Activated CD4-positive, alpha-beta T cell treated with anti-CD3 and anti-CD28 coated beads, Interleukin-2, amount 50 U/mL, for 48 hours (primary cell): ENCODE measurements at places on chromosomes 5 and 9.

DNA sequence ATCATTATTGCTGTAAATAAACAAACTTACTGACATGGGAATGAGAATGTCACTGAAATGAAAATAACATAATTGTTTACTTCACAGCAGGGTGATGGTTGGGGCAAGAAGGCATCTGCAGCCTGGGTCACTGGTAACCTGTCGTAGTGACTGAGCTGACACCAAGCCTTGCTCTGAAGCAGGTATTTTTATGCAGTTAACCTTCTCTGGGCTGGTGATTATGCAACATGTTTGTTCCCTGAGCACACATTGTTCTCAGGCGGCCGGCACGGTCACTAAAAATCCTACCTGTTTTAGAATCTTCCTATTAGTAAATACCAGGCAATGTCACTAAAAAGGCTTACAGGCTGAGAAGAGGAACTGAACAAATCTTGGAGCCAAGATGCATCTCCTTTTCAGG lies 157.7 kb upstream of the NR3C1 start:
- no peak for DNase-seq

DNA sequence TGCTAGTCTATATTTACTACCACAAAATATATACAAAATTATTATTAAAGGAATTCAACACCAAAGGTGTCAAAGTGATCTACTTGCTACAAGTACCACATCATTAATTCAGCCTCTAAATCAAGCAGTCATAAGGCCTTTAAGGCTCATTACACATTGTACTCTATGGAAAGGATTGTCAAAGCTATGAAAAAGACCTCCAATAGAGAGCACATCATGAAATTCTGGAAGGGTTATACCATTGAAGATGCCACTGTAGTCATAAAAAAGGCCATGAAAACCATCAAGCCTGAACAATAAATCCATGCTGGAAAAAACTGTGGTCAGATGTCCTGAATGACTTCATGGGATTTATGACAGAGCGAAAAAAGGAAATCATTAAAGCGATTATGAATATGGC lies 708.0 kb upstream of the FAM174A start:
- no peak for DNase-seq

- no peak for DNase-seq
Measured at GRCh38 chr9:34927061-34927460, 31.0 kb upstream of the PHF24 start.

- DNase-seq = no peak
Measured at GRCh38 chr9:7520396-7520795, 279.2 kb downstream of the DMAC1 start.

DNA sequence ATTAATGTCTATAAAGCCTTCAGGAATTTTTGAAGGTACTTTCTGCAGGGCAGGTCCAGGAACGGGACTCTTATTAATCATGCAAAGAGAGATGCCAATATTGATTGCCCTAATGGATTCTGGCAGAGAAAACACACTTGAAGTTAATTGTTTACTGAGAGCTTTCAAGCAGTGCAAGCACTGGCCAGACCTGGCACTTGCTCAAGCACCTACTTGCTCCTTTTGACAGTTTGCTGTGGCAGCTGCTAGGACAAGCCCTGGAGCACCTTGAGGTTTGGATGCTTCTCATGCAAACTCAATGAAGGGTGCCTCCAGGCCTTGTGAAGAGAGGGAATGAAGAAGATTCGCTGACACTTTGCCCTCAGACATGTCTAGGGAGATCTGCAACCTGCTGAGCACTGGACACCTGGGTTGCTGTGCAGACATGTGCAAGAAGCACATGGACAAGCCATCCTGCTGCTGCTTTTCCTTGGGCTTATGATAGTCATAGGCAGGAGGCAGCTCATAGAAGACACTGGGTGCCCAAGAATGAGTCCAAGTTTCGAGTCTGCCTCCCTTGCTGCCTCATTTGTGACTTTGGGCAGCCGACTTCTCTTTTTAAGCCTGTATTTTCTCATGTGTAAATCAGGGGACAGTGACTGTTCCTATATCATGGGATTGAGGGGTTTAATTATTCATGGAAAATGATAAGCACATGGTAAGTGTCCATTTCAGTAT lies 88.8 kb upstream of the EQTN start:
- no peak for DNase-seq

DNA sequence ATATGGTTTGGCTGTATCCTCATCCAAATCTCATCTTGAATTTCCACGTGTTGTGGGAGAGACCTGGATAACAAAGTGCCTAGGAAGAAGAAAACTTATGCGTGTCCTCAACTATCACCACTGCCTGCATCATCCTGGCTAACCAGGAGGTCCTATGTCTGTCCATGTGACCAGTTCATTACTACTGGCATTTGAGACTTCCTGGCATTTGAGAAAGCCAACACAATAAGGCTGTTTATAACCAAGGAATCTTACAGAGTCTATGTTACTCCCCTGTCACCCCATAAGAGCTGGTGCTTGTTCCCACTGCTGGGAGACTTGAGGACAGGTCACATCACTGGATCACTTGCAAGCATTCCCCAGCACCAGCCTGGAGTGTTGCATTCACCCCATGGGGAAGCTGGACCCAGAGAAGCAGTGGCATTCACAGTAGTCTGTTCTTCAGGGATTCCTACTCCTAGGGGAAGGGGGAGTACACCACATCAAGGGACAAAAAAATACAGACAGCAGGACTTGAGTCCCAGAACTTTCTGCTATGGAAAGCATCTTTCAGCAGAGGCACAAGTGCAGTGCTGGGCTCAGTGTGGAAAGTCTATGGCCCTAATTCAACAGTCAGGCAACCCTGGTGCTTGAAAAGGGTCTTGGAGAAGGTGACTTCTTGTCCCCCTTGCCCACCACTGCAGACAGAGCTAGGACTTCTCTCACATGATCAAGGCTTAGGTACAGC lies 717.1 kb downstream of the SEMA5A start:
- DNase-seq = no peak

- no peak for DNase-seq
Measured at GRCh38 chr5:157370967-157371366, 89.0 kb upstream of the NIPAL4 start.

DNA sequence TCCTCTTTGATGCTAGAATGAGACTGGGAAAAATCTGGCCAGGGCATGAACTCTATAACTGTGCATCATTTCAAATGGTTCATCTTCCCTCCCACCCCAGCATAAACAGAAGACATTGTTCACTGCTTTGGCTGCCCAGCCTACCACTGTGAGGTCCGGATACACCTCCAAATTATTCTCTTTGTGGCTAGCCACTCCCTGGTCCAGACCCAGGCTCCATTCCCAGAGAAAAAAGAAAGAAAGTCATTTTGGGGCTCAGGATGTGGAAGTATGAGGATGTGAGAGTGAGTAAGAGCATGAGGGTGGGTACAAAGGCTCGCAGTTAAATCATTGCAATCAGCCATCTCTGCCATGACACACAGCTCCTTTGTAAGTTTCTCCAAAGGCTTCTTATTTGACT lies 559.2 kb downstream of the PSAT1 start:
- no peak for DNase-seq

- no peak for DNase-seq
Measured at GRCh38 chr5:133285583-133286021, 233.8 kb downstream of the HSPA4 start.

GRCh38 chr5:112757468-112758208 lies 20.0 kb downstream of the APC start:
- DNase-seq = no peak

GRCh38 chr5:151820903-151821302 lies 49.1 kb downstream of the G3BP1 start:
- DNase-seq = no peak

DNA sequence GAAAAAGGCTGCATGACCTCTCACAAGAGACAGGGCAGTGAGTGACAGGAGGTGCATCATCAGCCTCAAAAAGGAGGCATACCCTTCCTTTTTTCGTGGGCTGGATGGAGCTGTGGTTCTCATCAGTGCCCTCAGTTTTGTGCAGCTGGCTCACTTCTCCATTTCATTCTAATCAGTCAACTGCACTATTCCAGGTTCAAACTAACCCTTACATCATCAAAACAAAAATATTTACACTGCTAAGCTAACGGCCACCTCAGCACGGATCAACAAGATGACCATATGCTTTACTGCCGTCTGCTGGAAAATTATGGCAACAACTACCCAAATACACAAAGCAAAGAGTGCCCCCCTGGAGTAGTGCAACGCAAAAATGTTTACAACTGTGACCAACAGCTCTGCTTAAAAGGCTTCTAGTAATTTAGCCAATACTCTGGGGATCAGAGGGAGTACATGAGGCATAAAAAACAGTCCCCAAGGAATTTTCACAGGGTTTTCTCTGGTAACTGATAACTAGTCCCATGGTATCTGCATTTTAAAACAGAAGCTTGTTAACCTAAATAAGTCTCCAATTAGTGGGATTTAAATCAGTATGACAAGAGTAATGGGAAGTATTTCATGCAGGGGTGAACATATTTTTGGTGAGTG lies 10.8 kb downstream of the KCNV2 start:
- no peak for DNase-seq

- DNase-seq = peak; percentile 51
Measured at GRCh38 chr5:43017428-43017815, 22.7 kb downstream of the ANXA2R start.

DNA sequence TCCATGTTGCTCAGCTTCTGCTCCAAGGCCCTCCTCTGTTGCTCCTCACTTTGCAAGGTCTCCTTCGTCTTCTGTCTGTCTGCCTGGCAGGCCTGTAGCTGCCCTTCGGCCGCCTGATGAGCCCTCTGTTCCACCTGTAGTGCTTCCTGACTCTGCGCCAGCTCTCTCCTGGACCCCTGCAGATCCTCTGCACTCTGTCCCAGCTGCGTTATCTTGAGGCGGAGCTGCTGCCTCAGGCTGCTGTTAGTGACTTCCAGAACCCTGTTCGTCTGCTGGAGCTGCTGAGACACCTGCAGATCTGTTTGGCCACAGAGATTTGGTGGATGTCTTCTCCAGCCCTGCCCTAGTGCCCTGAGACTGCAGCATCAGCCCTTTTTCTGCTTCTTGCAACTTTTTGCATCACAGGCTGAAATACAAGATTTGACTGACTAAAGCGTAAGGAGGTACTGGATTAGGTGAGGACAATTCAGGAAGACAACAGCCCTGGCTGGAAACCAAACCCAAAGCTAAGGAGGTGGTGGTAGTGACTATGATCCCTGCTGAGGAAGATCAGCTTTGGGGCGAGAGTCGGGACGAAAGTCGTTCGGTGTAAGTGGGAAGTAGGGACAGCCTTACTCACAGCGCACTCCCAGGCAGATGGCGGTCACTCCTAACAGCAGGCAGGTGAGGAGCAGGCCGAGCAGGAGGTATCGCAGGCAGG lies 2.1 kb downstream of the CD72 start:
- no peak for DNase-seq

- DNase-seq = no peak
Measured at GRCh38 chr5:150160448-150161081, 4.9 kb upstream of the PDGFRB start.

- no peak for DNase-seq
Measured at GRCh38 chr5:6452622-6453504, 4.2 kb downstream of the UBE2QL1 start.

- DNase-seq = no peak
Measured at GRCh38 chr9:72753266-72753893, 199.5 kb downstream of the ALDH1A1 start.

GRCh38 chr5:62386824-62387223 lies 16.9 kb downstream of the DIMT1 start:
- no peak for DNase-seq

DNA sequence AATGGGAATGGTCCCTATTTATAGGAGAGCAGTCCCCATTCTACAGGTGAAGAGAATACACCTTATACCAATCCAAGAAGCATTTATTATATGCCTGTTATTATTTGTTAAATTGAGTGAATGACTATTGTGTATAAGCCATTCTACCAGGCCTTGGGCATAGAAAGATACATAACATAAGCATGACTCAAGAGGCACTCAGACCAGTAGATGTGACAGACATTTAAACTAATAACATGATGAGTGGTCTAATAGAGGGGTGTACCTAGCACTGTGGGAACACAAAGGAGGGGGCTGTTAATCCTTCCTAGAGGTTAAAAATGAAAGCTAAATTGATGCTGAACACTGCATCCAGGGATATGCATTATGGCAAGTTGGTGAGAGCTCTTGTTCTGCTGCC lies 145.0 kb upstream of the TNC start:
- no peak for DNase-seq

- no peak for DNase-seq
Measured at GRCh38 chr9:115118879-115119218, 892 bp upstream of the TNC start.

GRCh38 chr5:159978358-159978757 lies 30.6 kb upstream of the TTC1 start:
- DNase-seq = no peak

GRCh38 chr5:7394889-7395431 lies 978 bp upstream of the ADCY2 start:
- no peak for DNase-seq

GRCh38 chr5:157050050-157050449 lies 8.9 kb downstream of the HAVCR1 start:
- no peak for DNase-seq

- DNase-seq = no peak
Measured at GRCh38 chr5:125150041-125150669, 403.7 kb upstream of the ZNF608 start.

DNA sequence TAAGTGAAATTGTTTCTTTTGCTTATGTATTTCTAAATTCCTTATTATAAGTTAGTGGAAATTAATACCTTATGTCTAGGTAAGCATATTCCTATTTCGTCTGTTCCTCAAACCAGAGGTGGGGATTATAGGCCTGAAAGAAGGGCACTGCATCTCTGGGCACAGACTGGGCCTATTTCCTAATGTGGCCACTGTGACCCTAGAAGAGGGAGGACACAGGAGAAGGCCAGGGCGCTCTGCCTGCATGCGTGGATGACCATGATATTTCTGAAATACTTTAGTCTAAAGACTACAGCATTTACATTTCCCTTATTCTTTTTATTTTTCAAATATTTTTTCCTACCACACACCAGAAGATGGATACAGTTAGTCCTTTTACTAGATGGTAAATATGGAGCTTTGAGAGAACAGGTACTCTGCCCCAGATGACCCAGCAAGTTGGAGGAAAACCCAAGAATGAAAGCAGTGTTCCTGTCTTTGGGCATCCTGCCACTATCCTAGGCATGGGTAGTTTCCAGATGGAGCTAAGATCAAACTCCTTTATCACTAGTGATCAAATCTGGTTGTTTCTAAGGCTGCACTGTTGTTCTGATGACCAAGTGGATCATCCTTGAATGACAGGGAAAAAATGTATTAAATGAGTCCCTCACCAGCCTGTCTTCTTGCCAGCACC lies 27.8 kb downstream of the RUSC2 start:
- no peak for DNase-seq

DNA sequence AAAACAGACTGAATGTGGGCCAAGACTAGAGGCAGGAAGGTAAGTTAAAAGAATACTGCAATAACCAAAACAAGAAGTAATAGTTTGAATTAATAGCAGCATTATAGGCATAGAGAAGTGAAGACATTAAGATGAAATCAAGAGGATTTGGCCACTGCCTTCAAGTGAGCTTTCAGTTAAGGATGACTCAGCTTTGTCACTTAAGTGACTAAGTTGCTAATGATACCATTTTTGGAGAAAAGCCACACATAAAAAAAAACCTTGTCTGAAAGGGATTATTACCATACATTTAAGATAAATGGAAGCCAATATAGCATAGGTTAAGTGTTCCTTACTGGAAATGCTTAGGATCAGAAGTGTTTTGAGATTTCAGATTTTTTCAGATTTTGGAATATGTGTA lies 57.0 kb downstream of the ECPAS start:
- DNase-seq = no peak

- no peak for DNase-seq
Measured at GRCh38 chr9:128399861-128400260, 20.8 kb upstream of the CERCAM start.

- no peak for DNase-seq
Measured at GRCh38 chr9:70802206-70802605, 319.2 kb downstream of the TRPM3 start.

- no peak for DNase-seq
Measured at GRCh38 chr9:130640681-130641080, 23.7 kb upstream of the PRDM12 start.
